NCI-H1417 (cell line): ENCODE measurements at places on chromosomes 6 and 20.

DNA sequence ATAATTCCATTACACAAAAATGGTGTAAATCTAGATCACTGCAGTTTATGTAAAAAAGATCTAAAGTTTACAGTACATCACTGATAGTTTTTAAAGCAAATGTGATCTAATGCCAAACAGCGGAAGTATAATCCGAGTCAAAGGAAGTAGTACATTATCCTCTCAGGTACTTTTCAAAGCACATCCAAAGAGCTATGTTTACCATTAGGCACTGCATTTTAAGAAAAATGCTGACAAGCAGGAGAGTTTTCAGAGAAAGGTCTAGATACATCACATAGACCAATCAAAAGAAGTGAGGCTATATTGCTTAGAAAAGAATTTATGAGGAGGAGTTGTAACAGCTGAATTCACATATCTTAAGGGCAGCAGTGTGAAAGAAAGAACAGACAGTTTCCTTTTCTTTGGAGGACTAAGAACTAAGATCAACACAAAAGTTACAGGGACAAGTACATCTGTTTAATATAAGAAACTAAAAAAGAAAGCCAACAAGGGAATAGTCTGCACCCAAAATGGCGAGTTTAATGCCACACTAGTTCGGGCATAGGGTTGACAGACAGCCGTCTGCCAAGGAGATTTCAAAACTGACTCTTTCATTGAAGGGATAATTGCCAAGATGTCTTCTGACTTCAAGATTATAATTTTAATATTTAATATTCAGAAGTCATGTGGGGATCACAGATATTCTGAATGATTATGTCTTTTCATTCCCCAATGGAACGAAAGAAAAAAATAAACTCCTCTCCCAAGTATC is 1.4 kb downstream of the ZNF184 start:
- no peak for DNase-seq

DNA sequence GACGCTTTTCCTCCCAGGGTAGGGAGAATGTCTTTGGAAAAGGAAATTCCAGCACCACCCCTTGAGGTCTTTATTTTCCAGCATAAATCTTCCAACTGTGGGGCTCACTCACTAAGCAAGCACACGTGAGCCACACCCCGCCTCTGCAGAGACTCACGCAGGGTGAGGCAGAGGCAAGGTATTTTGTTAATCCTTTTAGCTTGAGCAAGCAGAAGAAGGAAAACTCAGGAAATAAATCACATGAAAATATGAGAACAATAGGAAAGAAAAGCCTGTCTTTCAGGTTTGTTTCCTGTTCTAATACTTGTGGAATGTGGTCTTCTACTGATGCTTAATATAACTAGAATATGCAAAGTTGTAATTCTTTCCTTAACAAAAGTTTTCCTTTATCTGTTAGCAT is 4.1 kb upstream of the PHACTR2 start:
- no peak for DNase-seq

- DNase-seq = no peak
These were observed 118.3 kb upstream of the HEY2 start for GRCh38 chr6:125631165-125631564.

GRCh38 chr6:20319520-20320357 is 81.9 kb upstream of the E2F3 start:
- no peak for DNase-seq

- DNase-seq = peak; percentile 87
These were observed 9.3 kb downstream of the DUSP15 start for GRCh38 chr20:31861135-31861384.
